OCI-M1 (cell line): ENCODE measurements at places on chromosomes 16 and 17.

DNA sequence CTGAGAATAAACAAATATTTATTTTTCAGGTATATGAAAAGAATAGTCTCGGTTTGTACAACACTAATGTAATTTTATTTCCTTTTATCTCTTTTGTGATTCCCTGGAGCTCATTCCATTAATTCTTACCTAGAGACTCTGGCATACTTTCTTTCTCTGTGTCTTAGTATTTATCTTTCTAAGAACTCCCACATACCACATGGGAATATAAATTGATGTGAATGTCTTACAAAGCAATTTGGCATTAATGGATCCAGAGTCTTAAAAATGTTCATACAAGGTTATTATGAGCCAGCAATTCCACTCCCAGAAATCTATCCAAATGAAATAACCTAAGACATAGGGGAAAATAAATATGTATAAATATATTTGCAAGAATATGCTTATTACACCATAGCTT is 202.7 kb downstream of the CDH11 start:
- no peak for DNase-seq

DNA sequence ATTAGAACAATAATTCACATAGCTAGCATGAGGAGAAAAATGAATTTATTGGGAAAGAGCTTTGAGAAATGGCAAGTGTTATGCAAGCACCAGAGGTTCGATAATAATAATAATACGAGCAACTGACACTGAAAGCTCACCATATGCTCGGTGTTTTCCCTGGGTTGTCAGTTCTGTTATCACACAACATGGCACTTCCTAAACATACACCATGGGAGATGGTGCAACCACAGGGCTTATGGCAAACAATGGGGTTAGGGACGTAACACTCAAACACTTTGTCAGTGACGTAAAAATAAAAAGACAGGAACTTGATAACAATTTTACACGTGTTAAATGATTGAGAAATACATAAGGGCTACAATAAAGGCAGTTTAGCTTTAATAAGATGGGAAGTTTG is 23.7 kb downstream of the OR1D5 start:
- DNase-seq = peak; percentile 33

- DNase-seq = no peak
Measured at GRCh38 chr17:77443748-77444260, 303.0 kb downstream of the SEC14L1 start.

DNA sequence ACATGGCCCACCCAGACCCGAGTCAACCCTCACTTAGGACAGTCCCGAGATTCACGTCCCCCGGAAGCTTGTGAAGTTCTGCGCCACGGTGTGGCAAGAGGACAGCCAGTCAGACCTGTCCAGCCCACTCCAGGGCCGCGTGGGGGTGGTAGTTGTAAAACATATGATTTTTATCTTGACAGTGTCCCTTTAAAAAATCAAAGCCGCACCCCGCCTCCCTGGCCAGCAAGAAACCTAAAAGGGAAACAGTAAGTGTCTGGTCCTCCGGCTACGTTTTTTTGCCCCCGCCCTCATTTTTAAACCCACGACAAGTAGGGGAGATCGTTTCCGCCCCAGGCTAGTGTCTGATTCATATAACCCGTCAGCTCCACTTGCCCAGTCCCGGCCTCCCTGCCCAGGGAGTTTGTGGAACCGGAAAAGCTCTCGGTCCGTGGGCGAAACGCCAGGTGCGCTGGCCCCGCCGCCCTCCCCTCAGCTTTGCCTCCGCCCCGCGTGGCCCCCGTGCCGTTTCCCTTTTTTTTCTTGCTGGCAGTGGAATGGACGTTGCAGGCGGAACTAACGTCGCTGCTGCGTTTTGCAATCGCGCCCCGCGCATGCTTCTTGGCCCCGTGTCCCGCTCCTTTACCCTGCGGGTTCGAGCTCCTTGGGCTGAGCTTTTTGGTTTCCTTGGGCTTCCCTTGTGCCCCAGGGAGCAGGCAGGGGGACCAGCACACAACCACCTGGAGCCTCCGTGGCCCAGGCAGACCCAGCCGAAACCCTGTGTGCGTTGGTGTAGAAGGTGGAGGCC is 13.3 kb upstream of the NUDT16L1 start:
- DNase-seq = no peak

DNA sequence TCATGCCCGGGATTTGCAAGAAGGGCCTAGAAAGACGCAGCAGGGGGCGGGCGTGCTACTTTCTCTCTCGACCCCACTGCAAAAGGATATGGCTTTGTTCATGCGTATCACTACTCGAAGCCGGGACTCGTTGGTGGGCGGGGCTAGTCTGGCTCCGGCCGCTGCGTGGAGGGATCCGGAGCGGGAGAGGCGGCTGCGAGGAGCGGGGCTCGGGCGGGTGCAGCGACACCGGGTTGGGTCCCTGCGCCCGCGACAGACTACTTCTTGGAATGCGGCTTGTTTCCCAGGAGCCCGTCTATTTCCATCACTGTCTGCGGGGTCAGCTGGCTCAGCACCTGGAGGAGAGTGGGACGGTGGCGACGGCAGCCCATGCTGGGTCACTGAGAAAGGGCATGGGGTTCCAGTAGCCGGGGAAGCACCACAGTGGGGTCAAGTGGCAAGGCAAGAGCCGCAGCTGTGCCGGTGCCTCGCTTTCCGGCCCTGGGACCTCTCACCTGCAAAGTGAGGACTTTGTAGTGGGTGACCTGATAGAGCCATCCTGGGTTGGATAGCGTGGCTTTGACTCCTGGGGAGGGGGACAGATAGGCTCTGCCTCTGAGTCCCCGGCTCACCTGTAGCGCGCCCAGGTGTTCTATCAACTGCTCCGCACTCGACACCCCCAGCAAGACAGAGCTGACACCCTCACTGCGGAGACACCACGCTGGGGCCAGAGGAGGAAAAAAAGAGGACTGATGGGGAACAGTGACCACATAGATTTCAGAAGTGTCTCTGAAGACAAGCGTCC is 6.6 kb downstream of the KCNAB3 start:
- no peak for DNase-seq

GRCh38 chr16:84486126-84486525 is 18.3 kb downstream of the MEAK7 start:
- DNase-seq = no peak

- peak; percentile 65 for DNase-seq
Measured at GRCh38 chr16:3878610-3879009, 1.9 kb downstream of the CREBBP start.

GRCh38 chr16:78648517-78648916 is 549.1 kb downstream of the WWOX start:
- no peak for DNase-seq

- DNase-seq = no peak
Measured at GRCh38 chr17:22671110-22671509, 978.8 kb downstream of the KCNJ18 start.

GRCh38 chr17:3027786-3028532 is 35.4 kb downstream of the OR1D5 start:
- DNase-seq = no peak

DNA sequence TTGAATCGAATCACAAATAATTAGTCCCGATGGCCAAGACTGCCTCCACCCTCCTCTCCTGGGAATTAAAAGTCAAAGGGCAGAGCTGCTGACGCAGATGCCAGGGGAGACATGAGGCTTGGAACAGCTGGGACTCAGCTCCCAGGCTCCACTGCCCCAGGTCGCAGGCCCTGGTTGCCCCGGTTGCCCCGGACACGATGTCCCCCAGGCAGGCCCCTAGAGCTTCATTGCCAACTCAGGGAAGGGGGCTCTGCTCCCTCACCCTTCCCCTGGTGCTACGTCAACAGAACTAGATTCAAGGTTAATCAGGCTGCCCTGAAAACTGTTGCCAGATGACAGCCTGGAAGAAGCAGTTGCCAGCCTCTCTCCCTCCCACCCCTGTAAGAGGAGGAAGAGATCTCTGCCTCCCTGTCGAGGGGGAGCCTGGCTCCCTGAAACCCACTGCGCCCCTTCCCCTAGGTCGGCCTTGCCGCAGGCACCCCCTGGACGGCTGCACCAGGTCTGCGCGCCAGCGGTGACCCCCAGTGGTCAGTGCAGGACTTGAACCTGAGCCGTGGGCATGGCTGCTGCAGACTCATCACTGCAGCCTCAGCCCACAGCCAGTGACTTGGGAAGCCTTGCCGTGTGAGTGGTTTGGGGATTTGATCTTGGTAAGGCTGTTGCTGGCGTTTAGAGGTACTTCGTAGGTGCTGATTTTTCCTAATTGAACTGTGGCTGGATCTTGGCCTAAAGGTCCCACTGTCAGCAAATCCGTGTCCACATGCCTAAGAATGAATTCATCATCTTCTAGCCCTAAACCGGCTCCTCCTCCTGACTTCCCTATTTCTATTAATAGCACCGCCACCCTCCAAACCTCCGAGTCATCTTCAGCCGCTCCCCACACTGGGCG is 84.1 kb upstream of the TOB1 start:
- DNase-seq = peak; percentile 87

- DNase-seq = peak; percentile 34
Measured at GRCh38 chr17:77666881-77667395, 291.6 kb upstream of the TNRC6C start.

GRCh38 chr17:81097134-81097942 is 62.4 kb downstream of the BAIAP2 start:
- DNase-seq = peak; percentile 78

DNA sequence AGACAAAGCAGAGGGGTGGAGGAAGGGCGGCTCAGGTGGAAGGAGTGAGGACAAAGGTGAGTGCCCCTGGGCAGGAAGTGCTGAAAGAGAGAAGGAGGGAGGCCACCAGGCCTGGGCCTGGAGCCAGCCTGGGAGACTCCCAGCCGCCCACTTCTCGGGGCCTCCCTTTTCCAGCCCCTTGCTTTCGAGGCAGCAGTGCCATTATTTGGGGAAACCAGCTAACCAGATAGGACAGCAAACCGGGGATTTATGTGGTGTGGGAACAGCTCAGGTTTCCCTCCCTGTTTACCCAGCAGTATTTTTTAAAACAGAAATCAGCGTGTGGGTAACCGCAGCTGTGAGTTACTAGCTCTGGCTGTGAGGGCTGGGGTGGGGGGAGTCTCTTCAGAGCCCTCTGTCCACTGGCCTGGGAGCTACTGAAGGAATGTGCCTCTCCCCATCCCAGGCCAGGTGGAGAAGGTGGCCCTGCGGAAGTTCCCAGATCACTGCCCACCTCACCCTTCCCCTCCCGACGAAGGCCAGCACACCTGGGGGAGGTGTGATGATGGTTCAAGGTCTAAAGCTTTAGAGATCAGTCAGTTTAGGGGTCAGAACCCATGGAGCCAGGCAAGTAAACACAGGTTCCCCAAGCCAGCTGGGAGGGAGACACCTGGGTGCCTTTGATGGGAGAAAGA is 8.4 kb upstream of the MEOX1 start:
- no peak for DNase-seq

DNA sequence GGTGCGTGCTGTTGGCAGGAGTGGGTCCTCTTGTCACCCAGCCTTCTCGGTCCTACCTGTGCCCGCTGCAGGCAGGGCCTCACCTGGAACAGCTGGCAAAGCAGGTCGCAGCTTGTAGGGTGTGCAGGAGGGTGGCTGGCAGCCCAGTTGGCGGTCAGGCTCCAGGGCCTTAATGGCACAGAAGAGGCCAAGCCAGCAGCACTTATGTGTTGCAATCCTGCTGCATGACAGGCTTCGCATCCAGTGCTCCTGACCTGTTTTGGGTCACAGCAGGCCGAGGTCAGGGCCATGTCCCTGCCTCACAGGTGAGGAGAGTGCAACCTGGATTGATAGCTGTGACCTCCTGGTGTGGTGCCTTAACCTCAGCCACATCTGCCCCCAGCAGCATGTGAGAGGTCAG is 31.9 kb downstream of the ZC3H18 start:
- DNase-seq = no peak

- DNase-seq = no peak
Measured at GRCh38 chr16:16166085-16166484, 57.2 kb downstream of the ABCC6 start.

GRCh38 chr16:72203401-72203800 is 31.4 kb upstream of the PMFBP1 start:
- peak; percentile 20 for DNase-seq

DNA sequence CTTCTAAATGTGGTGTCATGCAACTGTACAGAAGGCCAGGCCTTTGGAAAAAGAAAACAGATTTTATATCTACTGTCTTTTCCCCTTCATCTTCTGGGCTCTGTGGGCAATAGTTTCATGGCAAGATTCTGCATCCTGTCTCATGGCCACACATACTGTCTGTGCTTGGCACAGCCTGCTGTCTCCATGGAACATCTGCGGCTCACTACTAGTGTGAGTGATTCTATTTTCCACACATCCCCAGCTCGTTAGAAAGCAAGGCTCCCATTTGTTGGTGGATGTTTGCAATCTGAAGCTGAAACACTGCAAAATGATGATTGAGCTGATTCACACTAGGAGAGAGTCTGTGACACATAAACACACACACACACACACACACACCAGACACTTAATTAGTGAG is 32.4 kb downstream of the CACNG3 start:
- DNase-seq = no peak

DNA sequence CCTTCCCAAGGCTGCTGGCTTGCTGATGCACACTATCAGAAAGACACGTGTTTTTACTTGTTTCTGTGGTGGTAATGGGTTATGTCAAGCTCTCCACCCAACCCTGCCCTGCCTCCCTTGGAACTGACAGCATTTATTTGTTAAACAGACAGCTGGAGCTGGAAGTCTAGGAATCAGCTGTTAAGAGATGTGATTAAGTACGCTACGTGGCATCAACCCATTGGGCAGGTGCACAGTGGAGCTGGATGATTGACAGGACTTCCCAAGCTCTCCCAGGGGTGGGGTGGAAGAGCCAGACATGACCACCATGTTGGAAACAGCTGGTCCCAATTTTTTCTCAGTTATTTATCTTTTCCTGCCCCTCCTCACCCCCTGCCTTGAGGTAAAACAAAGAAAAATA is 49.4 kb downstream of the ADAMTS18 start:
- DNase-seq = no peak

GRCh38 chr16:88886845-88887521 is 20.5 kb upstream of the PABPN1L start:
- no peak for DNase-seq

DNA sequence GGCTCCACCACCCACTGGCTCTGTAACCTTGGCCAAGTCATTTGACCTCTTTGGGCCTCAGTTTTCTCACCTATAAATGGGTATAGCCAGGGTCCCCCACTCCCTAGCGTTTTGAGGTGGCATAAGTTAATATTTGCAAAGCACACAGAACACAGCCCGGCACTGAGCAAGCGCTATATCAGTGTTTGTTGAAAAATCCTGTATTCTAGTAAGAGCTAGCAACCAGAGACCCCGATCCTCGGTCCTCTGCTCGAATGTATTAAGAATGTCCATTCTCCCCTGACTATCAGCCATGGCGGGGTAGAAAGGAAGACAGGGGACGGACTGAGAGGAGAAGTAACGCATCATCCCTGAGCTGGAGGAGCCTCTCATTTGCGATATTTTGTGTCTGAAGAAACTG is 131.2 kb downstream of the IRF8 start:
- no peak for DNase-seq

DNA sequence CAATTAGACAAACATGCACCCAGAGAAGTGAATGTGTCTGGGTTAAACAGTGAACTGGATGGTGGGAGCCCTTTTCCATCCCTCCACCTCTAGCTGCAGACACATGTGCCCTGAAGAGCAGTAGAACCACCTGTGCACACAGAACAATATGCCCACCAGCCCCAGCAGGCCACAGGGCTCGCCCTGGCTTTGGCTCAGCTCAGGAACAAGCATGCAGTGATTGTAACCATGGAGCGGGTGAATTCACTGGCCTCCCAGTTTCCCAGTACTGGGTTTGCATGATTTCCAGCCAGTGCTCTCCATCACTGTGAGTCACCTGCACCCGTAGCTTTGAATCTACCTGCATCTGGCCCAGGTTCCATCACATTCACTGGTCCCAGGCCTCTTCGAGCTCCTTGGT is 5.2 kb downstream of the GPR179 start:
- DNase-seq = no peak
